DMS79 (cell line): ENCODE measurements at places on chromosomes 6 and 20.
A peak's percentile ranks its signal among the peaks of the same experiment; 100 is the strongest.

- no peak for DNase-seq
Measured at GRCh38 chr20:49215232-49215631, 4.0 kb upstream of the DDX27 start.

- no peak for DNase-seq
Measured at GRCh38 chr6:132140189-132140588, 189.0 kb upstream of the CCN2 start.

- peak; percentile 45 for DNase-seq
Measured at GRCh38 chr6:20092071-20092566, 120.2 kb downstream of the MBOAT1 start.

- DNase-seq: no peak
Measured at GRCh38 chr6:148617530-148617929, 129.3 kb upstream of the UST start.

DNA sequence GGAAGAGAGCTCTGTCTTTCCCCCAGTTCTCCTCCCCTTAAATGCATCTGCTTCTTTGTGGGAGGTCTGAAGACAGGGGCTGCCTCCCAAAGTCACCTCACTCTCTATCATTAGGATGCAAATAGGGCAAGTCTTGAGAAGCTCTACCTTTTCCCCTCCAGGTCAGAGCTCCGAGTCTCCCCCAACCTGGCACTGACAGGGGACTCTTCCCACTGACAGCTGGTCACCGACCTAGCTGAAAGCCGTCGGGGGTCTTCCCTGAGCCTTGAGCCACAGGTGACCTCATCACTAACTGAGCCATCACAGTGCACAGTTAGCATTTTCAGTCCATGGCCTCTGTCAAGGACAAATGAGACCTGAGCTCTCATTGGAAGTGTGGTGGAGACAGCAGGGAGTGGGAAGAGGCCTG, 386.7 kb downstream of the HACE1 start:
- no peak for DNase-seq

- no peak for DNase-seq
Measured at GRCh38 chr6:41726876-41727275, 8.5 kb downstream of the TFEB start.
